ENCODE measurements at places on chromosomes 13 and 19.

DNA sequence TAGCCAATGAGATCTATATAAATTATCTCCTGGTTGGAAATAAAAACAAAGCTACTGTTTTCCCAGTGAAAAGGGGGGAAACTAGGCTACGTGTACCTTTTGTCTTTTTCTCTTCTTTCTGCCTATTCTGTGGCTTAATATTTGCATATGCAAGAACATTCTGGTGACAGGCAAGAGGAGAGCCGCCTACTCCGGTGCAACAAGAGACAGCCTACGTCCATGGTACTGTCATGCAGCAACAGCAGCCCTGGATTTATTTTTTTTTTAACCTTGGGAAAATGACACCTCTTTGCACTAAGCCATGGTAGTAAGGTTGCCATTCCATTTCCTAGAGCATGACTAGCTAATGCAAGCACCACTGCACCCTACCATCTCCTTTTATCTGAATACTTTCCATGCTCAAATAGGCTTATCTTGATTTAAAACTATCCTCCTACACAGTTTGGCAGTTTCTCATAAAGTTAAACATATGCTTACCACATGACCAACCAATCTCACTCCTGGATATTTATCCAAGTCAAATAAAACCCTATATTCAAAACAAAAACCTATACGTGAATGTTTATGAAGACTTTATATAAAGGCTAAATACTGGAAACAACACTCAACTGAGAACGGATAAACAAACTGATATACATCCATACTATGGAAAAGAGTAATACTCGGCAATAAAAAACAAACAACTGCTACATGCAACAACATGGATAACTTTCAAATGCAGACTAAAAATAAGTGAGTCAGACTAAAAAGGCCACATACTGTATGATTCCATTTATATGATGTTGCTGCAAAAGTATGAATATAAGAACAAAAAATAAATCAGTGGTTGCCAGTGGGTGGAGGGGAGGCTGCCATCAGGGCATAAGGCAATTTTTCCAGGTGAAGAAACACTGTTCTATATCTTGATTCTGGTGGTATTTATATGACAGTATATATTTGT lies 17.3 kb downstream of the NUFIP1 start:
- no peak for DNase-seq

DNA sequence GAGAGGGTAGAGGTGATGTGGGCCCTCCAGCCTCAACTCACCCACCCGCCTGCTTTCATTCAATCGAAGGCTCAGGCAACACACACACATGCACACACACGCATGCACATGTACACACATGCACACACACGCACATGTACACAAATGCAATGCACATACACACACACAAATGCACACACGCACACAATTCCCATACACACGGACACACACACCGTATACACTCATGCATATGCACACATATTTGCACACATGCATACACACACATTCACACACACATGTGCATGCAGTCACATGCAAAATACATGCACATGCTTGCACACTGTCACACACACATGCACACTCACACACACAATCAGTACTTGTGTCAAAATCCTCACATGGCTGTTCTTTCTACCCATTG lies 55.9 kb upstream of the SPACA7 start:
- no peak for DNase-seq

- DNase-seq: no peak
Measured at GRCh38 chr19:14383661-14384555, 2.7 kb downstream of the ADGRE5 start.

DNA sequence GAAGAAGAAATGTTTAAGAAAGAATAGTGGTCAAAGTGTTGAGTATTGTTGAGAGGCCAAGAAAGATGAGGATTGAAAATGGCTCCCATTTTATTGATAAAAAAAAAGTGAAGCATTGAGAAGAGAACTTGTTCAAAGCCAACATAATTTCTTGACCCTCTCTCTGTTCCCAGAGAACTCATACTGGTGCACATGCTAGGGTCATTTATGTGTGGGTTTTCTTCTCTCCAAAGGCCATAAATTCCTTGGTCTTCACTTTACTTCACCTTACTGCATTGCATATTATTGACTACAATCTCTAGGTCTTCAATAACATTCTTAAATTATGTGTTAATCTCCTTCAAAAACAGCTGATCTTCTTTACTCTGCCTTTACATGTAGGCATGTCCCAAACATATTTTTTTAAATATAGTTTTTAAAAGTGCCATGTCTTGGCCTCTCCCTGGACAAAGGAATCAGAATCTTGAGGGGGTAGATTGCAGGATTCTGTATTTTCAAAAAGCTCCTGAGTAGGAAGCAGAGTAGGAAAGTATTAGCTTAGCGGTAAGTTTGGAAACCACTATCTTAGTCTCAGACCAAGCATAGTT lies 1.8 kb upstream of the FNDC3A start:
- DNase-seq: no peak

DNA sequence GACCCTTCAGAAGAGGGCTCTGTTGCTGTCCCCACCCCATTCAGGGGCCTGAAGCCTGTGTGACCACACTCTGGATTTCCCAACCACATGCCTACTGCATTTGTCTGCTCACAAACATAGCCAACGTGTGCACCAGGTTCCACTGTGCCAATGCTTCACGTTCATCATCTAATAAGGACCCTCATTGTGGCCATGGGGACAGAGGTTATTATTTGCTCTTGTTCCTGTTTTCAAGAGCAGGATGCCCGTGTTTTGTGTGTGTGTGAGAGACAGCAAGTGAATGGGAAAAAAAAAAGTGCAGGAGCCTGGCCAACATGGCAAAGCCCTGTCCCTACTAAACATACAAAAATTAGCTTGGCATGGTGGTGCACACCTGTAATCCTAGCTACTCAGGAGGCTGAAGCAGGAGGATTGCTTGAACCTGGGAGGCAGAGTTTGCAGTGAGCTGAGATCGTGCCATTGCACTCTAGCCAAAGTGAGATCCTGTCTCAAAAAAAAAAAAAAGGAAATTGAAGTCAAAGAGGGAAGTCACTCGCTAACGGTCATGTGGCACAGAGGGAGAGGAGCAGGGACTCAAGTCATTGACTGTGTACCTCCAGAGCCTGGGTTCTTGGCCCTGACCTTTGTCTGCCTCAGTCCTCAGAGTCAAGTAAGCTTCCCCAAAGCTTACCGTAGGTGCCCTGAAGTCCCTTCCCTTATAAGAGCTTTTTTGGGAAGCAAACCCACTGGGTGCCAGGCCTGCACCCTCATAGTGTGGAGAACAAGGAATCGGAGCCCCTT lies 6.9 kb downstream of the B3GNT8 start:
- DNase-seq: no peak

- no peak for DNase-seq
Measured at GRCh38 chr19:718991-719512, 10.3 kb downstream of the PALM start.

GRCh38 chr19:30807278-30807677 lies 435.1 kb downstream of the ZNF536 start:
- no peak for DNase-seq

DNA sequence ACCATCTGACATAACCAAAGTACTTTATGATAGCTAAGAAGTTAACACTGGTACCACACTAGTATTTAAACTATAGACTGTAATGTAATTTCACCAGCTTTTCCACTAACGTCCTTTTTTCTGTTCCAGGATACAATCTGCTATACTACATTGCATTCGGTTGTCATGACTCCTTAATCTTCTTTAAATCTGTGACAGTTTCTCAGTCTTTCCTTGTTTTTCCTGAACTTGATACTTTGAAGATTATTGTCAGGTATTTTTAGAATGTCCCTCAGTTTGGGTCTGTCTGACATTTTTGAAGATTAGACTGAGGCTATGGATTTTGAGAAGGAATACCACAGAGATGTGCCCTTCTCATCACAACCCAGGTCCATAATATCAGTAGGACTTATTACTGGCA lies 36.6 kb downstream of the NUFIP1 start:
- DNase-seq: no peak

Measured in stimulated activated CD8-positive, alpha-beta memory T cell treated with anti-CD3 and anti-CD28 coated beads, Interleukin-4, amount 100 ng/mL, for 1 hour (primary cell).